ENCODE measurements at places on chromosomes 12 and 14. TPM values are rescaled to one million over a fixed set of nuclear protein-coding genes. Genes with fewer than 3 reads are reported as not detected.
A peak's percentile ranks its signal among the peaks of the same experiment; 100 is the strongest.

- no peak for DNase-seq
Observed at GRCh38 chr12:25883026-25883916, 75.2 kb upstream of the RASSF8 start.

DNA sequence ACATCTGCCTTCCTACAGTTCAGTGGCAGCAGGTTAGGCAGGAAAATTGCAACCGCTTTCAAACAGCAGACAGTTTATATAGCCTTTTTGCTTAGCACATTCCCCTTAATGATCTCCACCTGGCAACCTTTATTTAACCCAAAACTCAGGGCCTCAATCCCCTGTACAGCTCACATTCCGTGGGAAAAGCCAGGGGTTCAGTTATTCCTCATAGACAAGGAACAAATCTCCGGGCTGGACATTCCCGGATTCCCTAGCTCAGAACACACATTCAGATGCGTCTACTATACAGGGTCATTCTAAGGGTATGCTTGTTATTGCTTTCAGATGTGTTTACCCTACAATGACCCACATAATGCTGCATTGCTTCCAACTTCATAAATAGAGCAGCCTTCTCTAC, 73.8 kb upstream of the DCN start:
- no peak for DNase-seq

Gene ZFYVE21
- polyA plus RNA-seq = 66.8 TPM

Gene OR4Q3
- not detected for polyA plus RNA-seq

Gene MEG3
- polyA plus RNA-seq = 32.9 TPM

DNA sequence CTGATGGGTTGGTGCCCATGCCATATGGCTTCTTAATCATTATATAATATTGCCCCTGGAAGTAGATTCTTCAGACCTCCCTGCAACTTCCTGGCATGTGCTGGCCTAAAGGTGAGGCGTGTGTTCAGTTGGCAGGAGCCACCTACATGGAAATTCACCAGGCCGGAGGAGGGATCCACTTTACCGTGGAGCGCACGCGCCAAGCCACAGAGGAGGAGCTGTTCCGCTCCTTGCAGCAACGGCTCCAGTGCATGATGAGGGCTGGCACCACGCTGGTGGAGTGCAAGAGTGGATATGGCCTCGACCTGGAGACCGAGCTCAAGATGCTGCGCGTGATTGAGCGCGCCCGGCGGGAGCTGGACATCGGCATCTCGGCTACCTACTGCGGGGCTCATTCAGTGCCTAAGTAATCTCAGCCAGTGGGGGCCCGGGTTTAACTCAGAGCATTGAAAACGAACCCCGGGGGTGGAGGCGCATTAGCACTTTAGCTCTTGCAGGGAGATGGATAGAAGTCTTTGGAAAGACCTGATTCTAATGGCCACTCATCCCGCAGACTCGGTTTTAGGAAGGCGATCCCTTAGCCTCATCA, 13.5 kb downstream of the AMDHD1 start:
- no peak for DNase-seq

Gene CATSPERB
- 0.48 TPM for polyA plus RNA-seq

GRCh38 chr12:89276860-89277259, 75.4 kb downstream of the DUSP6 start:
- peak; percentile 19 for DNase-seq

DNA sequence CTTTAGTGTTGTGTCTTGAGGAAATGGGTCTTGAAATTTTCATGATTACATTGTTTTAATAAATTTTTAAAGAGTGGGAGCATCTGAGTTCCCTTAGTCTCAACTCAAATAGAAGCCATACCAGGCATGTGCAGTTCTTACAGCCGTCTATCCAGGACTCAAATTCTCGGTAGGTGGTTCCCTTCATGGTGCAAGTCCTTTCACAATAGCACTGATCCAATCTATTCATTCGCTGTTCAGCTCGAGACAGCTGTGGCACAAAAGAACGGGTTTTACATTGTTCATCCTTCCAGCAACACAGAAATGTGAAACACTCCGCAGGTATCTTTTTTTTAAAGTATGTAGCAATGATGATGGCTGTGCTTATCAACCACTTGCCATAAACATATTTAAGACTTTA, 100.2 kb downstream of the NELL2 start:
- DNase-seq = no peak

Gene FOXA1
- not detected for polyA plus RNA-seq

GRCh38 chr14:55028066-55028465, 1.0 kb downstream of the SOCS4 start:
- no peak for DNase-seq

DNA sequence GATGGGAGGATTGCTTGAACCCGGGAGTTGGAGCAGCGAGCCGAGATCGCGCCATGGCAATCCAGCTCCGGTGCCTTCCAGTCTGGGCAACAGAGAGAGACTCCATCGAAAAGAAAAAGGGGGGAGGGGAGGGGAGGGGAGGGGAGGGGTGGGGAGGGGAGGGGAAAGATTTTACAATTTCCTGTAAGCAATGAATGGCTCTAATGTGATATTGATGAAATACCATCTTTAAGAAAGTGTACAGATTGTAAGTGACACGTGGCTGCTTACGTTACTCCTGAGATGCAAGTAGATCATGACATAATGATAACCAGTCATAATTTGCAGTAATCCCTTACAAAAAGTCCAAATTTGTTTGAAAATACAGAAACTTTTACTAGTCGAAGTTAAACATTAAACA, 1.4 kb downstream of the SLC25A21 start:
- DNase-seq = no peak

- peak; percentile 59 for DNase-seq
Observed at GRCh38 chr14:95515080-95515489, 1.4 kb downstream of the SYNE3 start.

GRCh38 chr12:123250471-123251383, 17.5 kb downstream of the MTRFR start:
- no peak for DNase-seq

Gene SLC38A1
- polyA plus RNA-seq = 20.8 TPM

- DNase-seq = no peak
Observed at GRCh38 chr12:20436316-20436715, 68.0 kb downstream of the PDE3A start.

DNA sequence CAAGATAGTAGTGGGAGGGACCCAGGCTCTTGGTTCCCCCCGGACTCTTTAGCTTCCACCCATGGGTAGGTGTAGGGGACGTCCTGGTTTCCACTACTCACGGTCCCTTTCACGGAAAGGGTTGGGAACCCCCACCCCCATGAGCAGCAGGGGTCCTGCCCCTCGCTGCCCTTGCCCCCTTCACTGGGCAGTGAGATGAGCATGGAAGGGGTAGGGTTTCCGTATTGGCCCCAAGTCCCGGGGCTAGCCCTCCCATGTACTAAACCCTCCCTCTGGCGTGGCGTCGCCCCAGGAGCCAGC, 12.7 kb downstream of the AGAP2 start:
- no peak for DNase-seq

Gene SLCO1B1
- not detected for polyA plus RNA-seq

- DNase-seq = no peak
Observed at GRCh38 chr12:31947971-31948370, 11.2 kb upstream of the RESF1 start.

- DNase-seq = peak; percentile 57
Observed at GRCh38 chr12:108980831-108981618, 39.8 kb downstream of the SVOP start.

DNA sequence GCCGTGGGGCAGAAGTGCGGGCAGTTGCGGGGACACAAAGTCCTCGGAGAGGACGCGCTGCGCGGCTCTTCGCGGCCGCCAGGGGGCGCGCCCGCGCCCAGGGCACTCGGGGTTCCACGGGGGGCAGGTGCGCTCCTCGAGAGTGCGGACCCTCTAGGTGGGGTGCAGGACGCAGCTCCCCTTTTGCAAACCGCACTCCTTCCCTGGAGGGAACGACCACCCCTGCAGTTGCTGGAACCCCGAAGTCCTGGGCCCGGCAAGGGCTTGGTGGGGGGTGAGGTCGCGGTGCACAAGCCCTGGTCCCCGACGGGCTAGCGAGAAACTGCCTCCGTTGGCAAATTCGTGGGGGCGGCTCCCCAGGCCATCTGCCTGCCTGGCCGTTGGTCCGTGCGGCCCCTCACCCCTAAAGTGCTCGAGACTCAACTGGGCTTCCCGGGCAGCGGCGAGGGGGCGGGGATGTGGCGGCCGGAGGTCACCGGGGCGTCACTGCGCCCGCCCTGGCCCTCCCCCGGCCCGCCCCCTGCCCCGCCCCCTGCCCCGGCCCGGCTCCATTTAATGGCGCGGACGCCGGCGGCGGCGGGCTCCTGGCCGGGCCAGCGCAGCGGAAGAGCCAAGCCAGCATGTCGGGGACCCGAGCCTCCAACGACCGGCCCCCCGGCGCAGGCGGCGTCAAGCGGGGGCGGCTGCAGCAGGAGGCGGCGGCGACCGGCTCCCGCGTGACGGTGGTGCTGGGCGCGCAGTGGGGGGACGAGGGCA, at the start of gene ADSS1:
ADSS1 (plus strand) TSS at position 579 of the 756 bp plus-strand sequence; CDS start at position 621, 42 bp downstream.
- peak; percentile 93 for DNase-seq

DNA sequence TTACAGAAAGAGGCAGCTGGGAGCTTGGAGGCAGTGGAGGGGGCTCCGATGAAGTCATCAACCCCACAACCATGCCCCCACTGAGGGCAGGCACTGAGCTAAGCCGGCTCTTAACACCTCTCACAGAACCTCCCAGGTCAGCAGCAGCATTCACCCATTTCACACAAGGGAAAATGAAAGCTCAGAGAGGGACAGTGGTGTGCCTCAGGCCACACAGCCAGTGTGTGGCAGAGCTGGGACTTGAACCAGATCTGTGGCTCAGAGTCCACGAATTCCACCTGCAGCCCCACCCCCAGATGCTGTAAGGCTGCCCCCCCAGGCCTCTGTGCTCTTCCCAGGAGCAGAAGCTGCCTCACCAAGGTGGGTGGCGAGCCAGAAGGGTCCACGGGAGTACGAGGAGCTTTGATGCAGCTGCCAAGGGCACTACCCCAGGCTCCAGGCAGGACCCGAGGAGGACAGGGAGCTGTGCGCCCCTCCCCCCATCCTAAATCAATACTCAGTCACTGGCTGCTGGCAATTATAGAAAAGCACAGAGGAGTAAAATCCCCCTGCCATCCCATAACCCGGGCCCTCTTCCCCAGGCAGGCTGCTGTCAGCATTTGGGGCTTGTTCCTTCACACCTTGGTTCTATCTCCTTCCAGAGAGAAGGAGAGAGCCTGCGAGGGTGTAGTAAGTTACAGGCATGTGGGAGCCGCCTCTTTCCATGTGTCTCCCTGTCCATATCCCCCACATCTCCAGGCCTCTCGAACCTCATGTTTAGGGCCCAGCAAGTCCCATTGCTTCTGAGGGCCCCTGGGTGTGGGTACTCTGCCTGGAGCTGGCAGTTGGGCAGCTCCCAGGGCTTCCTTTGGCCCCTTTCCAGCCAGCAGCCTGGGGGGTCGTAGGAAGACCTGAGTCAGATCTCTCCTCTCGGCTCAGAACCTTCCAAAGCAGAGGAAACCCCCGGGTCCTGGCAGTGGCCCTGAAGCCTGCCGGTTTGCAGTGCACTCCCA, 47.6 kb downstream of the FAM222A start:
- no peak for DNase-seq

DNA sequence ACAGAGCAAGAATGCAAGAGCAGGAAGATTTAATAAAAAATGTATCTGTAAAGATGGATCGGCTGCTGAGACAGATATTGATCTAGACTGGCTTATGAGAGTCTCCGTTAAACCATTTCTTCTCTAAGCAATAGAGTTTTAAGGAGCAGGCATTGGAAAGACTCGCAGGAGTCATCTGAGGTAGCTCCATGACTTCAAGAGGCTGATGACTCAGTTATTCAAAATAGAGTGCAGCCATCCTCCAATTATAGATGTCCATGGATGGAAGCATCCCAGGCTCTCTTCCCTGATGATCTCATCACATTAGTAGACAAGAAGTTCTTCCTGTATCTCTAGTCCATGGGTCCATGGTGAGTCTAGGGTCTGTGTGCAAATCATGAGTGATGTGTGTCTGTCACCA, 638.3 kb upstream of the TMEM132C start:
- DNase-seq = no peak

- peak; percentile 60 for DNase-seq
Observed at GRCh38 chr12:26318661-26319068, 123.3 kb downstream of the SSPN start.

DNA sequence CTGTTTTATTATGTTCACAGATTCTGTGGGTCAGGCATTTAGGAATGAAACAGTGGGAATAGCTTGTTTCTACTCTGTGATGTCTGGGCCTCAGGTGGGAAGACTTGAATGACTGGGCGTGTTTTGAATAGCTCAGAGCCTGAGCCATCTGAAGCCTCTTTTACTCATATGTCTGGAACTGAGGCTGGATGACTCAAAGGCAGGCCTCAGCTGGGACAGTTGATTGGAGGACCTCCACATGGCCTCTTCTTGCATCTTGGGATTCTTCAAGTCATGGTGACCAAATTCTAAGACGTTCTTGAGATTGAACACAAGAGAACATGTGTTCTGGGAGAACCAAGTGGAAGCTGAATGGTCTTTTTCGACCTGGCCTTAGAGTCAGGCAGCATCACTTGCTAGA, 45.8 kb upstream of the TBX3 start:
- no peak for DNase-seq

- DNase-seq = peak; percentile 52
Observed at GRCh38 chr14:58751788-58752187, 114.0 kb downstream of the DACT1 start.

Gene MAP3K9
- polyA plus RNA-seq = 1.4 TPM

DNA sequence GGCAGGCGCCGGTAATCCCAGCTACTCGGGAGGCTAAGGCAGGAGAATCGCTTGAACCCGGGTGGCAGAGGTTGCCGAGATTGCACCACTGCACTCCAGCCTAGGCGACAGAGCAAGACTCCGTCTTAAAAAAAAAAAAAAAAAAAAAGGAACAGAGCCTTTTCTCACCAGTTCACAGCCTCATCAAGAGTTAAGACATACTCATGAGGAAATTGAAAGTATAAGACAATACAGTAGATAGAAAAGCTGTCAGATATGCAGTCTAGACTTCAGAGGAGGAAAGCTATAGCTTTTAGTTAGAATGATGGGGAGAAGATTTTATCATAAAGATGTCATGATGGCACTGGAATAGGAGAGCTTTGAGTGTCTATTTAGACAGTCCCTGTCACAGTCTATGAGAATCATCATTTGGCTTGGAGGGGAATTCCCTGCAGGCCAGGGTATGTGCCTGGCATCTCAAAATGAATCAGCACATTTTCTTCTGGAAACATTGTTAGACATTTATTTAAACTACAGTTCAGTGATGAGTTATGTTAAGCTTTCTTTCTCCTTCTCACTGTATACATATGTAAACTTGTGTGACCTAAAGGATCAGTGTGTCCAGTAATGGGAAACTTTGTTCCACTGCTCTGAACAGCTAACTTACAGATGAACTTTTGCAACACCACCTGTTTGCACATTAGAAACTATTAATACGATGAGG, 2.9 kb upstream of the RAB35 start:
- DNase-seq = no peak

Gene VRTN
- polyA plus RNA-seq = not detected

DNA sequence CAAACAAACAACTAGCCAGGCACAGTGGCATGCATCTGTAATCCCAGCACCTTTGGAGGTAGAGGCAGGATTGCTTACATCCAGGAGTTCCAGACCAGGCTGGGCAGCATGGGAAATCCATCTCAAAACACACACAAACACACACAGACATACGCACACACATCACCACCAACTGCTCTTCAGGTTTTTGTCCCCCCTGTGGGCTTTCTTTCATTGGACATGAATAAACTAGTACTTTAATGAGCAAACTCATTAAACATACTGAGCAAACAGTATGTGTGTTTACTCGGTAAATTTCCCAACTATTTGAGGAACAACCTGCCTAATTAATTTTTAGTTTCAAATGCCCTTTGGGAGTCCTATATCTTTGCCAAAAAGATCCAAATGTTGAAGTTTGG, 10.1 kb upstream of the RASSF3 start:
- DNase-seq = no peak
